ENCODE measurements at places on chromosomes 1 and 21.

- DNase-seq, result no peak
Observed at GRCh38 chr21:41621513-41621912, 113.6 kb upstream of the TMPRSS2 start.

GRCh38 chr21:17526776-17527175, 13.9 kb downstream of the CXADR start:
- DNase-seq, result no peak

- DNase-seq, result no peak
Observed at GRCh38 chr1:112833806-112834205, 118.7 kb upstream of the PPM1J start.

DNA sequence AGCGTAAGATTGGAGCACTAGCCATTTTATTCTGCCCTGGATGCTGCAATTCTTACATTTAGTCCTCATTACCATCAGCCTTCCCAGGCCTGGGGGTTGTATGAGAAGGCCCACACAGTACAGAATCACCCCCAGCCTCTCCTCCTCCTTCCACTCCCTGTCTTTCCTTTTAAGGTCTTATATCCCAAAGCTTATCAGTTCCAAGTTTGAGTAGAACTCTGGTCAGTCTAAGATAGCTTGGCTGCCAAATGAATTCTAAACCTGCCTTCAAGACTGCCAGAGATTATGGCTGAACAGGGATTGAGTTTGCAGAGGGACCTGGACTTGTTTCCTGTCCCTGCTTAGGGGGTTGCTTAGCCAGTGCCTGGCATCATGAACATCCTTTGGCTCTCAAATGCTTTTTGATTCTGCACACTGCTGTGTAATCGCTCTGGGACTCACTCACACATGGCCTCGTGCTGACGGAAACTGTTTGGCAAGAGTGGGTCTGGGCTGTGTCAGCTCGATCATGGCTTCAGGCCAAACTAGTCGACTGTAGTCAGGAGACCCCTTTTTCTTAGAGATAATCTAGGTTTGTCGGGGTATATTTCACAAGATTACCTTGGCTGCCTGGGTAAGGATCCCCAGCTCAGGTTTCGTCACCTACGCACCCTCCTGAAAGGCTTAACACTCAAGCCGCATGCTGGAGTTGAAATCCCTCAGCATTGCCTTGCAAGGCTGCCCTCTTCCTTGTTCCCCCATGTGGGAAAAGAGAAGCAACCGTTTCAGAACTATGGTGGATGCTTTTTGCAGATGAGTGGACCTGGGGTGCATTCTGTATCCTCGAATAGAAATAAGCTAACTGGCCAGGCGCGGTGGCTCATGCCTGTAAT, 252.6 kb downstream of the NFIA start:
- DNase-seq, result no peak

- DNase-seq, result no peak
Observed at GRCh38 chr1:96388421-96389310, 332.9 kb upstream of the PTBP2 start.

- DNase-seq, result no peak
Observed at GRCh38 chr21:43297391-43297981, 128.7 kb downstream of the CRYAA start.

- no peak for DNase-seq
Observed at GRCh38 chr1:226411619-226412018, 3.7 kb upstream of the PARP1 start.

- no peak for DNase-seq
Observed at GRCh38 chr1:19680644-19681043, 16.0 kb downstream of the HTR6 start.

DNA sequence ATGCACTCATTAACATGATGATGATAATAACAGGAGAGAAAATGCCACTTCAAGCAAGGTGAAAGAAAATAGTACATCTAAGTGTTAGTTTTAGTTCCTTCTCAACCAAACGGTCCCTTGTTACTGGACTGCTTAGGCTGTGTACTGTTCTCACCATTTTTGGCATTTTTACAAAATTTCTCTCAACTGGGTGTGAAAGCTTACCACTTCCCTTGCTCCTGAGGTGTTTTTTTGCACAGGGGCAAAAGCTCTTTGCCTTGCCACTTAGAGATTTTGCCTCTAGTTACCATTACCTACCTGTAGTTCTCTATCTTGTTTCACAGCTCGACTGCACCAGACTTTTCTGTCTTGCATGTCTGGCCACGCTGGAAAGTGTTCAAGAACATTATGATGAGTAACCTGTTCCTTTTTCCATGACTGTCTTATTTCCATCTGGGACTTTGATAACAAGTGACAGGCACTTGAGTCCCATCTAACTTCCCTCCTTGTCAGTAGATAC, 10.7 kb downstream of the NEK7 start:
- DNase-seq, result no peak

DNA sequence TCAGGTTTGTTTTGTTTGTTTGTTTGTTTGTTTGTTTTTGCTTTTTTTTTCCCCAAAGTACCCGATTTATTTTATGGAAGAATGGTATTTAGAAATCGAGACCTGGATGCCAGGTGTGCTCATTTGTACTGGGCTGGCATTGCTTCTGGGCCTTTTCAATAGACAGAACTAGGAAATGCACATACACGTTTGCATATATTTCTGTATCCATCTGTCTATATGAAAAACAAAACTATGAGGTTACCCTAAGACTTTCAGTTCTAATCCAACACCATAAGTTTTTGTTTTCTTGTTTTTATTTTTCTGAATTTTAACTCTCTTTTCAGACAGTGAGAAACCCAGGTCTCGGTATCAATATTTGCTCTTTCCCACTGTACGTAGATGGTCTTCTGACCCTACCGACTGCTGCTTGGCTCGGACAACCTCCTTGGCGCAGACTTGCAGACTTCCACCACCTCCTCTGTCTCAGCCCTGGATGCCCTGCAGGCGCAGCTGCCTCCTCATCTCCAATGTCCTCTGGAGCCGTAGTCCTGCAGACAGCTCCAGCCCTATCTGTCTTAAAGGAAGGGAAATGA, 171.7 kb downstream of the NEK7 start:
- no peak for DNase-seq

- no peak for DNase-seq
Observed at GRCh38 chr1:220827445-220828178, 40.9 kb downstream of the MTARC1 start.

GRCh38 chr1:89699451-89699986, 66.6 kb downstream of the LRRC8C start:
- no peak for DNase-seq

GRCh38 chr1:213176341-213176740, 125.3 kb downstream of the RPS6KC1 start:
- DNase-seq, result no peak

GRCh38 chr1:183370399-183371058, 47.7 kb downstream of the NMNAT2 start:
- no peak for DNase-seq

GRCh38 chr21:38743772-38744529, 61.8 kb upstream of the ETS2 start:
- no peak for DNase-seq

DNA sequence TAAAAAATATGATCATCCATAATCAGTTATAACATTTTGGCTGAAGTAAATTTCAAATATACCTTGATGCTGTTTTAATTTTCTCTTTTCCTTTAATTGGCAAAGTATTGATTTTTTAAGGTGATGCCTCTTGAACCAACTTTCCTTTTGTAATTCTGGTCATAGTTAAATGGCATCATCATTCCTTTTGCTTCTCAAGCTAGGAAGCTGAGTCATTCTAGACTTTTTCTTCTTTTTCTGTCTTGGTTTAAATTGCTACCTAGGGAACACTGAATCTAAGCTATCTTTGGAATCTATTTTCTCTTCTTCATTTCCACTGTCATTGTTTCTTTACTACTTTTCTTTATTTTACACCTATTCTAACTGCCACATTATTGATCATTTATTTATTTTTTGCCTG, 162.7 kb downstream of the HMCN1 start:
- no peak for DNase-seq

DNA sequence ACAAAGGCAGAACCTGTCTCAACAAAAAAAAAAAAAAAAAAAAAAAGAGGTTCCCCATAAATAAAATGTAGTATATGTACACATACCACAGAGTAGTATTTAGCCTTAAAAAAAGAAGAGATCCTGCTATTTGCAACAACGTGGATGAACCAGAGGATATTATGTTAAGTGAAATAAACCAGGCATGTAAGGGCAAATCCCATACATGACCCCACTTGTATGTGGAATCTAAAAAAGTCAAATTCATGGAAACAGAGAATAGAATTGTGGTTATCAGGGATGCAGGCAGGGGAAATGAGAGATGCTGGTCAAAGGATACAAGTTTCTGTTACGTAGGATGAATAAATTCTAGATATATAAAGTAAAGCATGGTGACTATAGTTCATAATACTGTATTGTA, 16.7 kb downstream of the SLC44A3 start:
- no peak for DNase-seq

DNA sequence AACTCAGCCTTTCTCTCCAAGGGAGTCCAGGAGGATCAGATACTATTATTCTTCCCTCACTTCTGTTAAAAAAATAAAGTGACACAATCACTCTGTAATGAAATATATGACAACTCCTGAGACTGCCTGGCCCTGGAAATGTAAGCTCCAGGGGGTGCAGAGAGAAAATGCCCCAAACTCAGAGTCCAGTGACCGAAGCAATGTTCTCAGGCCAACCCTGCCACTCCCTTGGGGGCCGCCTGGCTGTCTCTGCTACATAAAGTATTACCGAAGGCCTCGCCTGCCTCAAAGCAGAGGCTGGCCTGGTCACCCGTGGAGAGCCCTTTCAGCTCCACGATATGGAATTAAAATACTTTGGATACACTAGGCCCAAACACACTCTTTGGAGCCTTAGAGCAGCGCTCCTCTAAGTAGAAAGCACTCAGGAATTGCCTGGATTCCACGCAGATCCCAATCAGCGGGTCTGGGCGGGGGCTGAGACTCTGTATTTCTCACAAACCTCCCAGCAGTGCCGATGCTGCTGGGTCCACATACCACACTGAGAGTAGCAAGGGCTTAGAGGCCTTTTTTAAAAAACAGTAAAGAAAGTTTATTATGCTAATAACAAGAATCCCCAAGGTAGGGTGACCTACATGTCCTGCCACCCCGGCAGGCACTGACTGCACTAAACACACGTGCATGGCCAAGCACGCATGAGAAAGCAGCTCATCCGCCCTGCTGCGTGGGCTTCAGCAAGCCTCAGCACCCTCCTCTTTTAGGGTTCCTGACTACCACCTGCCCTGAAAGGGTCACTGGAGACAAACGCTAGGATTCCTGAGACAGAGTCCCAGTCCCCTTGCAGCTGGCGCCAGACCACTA, 31.1 kb downstream of the TMCO4 start:
- no peak for DNase-seq
